ENCODE measurements at places on chromosomes 6 and 20. TPM values are rescaled to one million over a fixed set of nuclear protein-coding genes. Genes with fewer than 3 reads are reported as not detected.

DNA sequence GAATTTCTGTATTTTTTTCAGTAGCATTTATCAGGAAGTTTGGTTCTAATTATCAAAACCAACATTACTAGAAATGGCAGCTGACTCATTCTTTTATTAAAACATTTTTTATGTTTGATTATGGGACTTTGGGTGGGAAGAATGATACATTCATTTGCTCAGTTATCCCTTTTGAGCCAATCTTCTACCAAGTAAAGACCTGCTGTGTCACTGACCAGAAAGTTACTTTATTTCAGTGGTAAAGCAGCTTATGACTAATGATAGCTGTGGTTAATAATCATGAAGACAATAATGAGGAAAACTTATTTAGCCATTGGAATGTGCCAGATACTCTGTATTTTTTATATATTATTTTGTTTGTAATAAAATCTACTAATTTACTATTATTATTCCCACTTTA lies 142.3 kb downstream of the FARS2 start:
- no peak overlapping the region for H3K4me3 ChIP-seq
- no peaks in the 10 kb centered on the region for H3K27me3 ChIP-seq
- no peaks in the 10 kb centered on the region for H3K4me1 ChIP-seq
- no peak for DNase-seq
- no peak overlapping the region for H3K27ac ChIP-seq

DNA sequence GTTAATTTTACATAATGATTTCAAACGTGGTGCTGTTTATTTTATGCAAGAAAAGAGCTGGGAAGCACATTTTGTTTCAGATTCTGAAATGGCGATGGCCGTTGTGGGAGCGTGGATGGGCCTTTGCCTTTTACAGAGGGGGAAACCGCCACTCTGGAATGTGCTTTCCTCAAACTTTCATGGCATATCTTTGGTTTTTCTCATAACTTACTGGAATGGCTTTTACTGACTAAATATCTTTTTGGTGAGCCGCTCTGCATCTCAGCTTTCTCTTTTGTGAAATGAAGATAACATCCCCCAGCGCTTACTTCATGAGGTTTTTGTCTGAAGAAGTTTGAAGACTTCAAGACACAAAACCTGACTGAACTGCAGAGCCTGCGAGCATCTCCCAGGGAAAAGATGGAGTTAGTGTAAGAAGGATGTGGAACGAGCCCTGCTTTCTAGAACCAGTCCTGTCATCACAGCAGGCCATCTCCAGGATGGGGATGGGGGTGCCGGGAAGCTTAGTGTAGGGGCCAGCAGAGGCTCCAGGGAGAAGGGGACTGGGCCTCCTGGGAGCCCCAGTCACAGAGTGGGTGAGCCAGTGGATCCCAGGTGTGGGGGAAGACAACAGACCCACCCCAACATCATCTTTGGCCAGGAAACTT lies 61.8 kb upstream of the TIAM2 start:
- H3K27ac ChIP-seq = no peak overlapping the region
- no peaks in the 10 kb centered on the region for H3K27me3 ChIP-seq
- H3K4me1 ChIP-seq = peaks cover 5% of the 10 kb centered on the region
- H3K4me3 ChIP-seq = no peak overlapping the region
- no peaks in the 10 kb centered on the region for H3K36me3 ChIP-seq

Gene SMLR1
- total RNA-seq = not detected

DNA sequence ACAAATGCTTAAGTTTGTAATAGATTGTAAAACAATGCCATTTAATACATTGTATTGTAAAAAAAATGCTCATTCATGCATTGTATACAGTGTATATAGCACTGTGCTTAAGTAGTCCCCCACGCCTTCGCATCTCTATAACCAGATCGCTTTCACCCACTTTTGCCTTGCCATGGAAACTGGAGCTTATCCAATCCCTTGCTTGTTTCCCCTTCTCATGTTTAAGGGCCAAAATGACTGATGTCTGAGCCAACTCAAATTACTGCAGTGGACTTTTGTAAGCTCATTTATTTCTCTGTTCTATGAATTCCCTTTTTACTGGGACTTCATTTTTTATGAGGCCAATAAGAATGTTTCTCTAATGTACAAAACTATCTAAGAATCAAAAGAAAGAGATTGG lies 730.9 kb upstream of the GJE1 start:
- H3K36me3 ChIP-seq = no peaks in the 10 kb centered on the region
- no peak overlapping the region for H3K4me3 ChIP-seq
- DNase-seq = no peak
- no peaks in the 10 kb centered on the region for H3K4me1 ChIP-seq

Gene PHF3
- total RNA-seq = 70.9 TPM

- no peak for DNase-seq
- no peaks in the 10 kb centered on the region for H3K27me3 ChIP-seq
- no peak overlapping the region for H3K4me3 ChIP-seq
Measured at GRCh38 chr20:13165203-13165602, 55.9 kb upstream of the ISM1 start.

Gene FNDC1
- total RNA-seq = 0.30 TPM

Gene RIPOR3
- 4.5 TPM for total RNA-seq

- no peak overlapping the region for H3K27ac ChIP-seq
- H3K4me3 ChIP-seq = no peak overlapping the region
- H3K36me3 ChIP-seq = no peaks in the 10 kb centered on the region
- no peak for DNase-seq
Measured at GRCh38 chr6:21220271-21220987, 373.1 kb upstream of the SOX4 start.

- H3K4me3 ChIP-seq = no peak overlapping the region
- H3K36me3 ChIP-seq = no peaks in the 10 kb centered on the region
- H3K4me1 ChIP-seq = no peaks in the 10 kb centered on the region
- no peak for DNase-seq
- no peaks in the 10 kb centered on the region for H3K27me3 ChIP-seq
Measured at GRCh38 chr20:40670253-40670652, 18.8 kb downstream of the MAFB start.

Data from H1 (cell line).